ENCODE measurements at places on chromosomes 16 and 17.

DNA sequence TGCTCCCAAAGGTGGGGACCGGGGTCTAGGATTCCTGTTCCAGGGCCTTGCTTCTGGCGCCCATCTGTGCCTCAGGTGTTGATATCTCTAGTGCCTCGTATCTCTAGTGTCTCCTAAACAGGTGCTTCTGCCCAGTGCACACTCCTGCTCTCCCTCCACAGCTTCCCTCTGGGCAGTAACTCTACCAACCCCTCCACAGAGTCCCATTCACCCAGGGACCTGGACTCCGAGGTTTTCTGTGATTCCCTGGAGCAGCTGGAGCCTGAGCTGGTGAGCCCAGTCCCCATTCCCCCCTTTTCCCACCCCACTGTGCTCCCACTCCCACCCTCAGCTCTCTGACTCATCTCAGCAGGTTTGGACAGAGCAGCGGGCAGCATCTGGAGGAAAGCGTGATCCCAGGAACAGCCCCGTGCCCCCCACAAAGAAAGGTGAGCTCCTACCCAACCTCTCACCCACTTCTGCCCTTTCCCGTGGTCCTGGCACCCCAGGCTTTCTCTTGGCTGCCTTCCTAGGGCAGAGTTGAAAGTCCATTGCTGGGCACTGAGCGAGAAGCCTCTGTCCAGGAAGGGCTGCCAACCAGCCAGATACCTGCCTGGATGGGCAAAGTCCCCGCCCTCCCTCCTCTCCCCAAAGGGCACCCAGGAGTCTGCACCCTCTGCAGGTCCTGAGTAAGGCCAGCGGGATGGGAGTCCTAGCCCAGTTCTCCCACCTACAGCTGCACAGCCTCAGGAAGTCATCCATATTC is 2.2 kb downstream of the ACBD4 start:
- DNase-seq, result no peak

DNA sequence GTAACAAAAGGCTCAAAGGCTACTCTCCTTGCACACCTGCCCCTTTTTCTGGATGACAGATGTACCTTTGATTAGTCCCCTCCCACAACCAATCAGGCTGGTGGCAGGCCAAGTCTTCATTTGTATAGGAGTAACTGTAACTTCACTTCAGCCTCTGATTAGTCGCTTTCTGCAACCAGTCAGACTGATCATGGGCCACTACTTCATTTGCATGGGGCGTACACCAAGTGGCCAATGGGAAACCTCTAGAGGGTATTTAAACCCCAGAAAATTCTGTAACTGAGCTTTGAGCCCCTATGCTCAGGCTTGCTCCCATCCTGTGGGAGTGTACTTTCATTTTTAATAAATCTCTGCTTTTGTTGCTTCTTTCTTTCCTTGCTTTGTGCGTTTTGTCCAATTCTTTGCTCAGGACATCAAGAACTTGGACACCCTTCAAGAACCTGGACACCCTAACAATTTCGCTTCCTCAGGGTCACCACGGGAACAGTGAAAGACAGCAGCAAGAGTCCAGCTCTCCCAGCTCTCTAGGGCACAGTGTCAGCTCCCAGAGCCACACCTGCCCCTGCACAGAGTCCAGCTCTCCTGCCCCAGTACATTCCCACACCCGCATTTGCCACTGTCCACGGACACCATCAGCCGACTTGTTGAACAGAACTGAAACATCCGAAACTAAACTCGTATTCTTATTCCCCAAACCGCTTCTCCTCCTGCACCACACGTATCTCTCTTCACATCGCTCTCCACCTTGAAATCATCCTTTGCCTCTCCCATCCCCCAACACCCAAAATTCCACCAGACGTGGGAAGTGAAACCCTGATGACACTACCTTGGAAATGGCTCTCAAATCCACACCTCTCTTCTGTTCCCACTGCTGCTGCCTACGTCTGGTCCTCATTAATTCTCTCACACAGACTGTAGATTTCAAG is 53.4 kb downstream of the ABCC12 start:
- DNase-seq, result no peak

GRCh38 chr17:45656527-45657181 is 127.5 kb upstream of the CRHR1 start:
- no peak for DNase-seq

DNA sequence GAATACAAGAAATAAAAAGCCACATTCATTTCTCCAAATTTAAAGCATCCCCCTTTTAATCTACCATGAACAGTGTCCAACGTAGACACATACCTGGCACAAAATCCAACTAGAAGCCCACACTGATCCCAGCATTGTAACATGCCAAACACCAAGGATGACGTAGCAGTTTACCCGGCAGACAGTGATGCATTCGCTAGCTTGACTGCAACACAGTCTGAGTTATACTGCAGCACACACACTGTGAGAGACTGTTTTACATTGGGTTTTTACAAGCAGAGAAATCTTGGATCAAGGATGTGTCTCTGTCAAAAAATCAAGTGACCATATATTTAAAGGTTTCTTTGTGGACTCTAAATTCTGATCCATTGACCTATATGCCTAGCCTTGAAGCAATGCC is 74.5 kb upstream of the C17orf78 start:
- DNase-seq, result no peak

GRCh38 chr16:78137782-78138616 is 38.5 kb downstream of the WWOX start:
- DNase-seq, result no peak
